ENCODE measurements at places on chromosomes 5 and 9.

GRCh38 chr5:130885691-130886090 lies 279.4 kb downstream of the HINT1 start:
- no peak for DNase-seq

DNA sequence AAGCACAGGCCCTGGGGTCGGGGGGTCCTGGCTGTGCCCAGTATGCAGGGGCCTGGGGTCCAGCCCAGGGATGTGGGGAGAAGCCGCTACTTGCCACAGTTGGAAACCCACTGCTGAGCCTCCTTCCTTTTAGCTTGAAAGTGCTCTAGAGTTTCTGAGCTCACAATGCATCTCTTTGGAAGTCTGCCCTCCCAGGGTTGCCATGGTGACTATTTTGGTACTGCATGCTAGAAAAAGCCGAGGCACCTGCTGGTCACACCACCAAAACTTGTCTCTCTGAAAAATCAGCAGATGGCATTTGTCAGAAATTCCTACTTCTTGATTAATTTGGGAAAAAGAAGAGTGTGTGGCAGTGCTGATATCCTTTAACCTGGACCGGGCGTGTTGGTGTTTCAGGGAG lies 151.8 kb downstream of the SEC61B start:
- no peak for DNase-seq

GRCh38 chr9:88916894-88917293 lies 74.4 kb upstream of the S1PR3 start:
- no peak for DNase-seq

DNA sequence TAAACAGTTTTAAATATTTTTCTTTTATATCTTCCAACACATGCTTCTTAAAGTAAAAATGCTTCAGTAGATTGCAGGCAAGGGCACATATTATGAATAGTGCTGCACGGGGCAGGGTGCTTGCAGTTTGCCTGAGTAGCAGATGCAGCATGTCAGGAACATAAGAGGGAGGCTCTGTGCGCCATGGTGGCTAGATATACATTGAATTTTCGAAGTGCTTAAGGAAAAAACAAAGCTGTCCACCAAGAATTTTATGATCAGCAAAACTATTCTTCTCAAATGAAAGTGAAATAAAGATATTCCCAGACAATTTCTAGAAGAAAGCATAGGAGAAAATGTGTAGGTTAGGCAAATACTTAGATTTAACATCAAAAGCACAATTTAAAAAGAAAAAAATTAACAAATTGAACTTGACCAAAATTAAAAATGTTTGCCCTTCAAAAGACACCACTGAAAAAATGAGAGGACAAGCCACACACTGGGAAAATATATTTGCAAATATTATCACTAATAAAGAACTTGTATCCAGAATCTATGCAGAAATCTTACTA lies 213.2 kb downstream of the NR3C1 start:
- DNase-seq = no peak

GRCh38 chr5:23372177-23372576 lies 135.2 kb upstream of the PRDM9 start:
- DNase-seq = no peak

GRCh38 chr9:129322022-129322621 lies 144.1 kb upstream of the IER5L start:
- no peak for DNase-seq

DNA sequence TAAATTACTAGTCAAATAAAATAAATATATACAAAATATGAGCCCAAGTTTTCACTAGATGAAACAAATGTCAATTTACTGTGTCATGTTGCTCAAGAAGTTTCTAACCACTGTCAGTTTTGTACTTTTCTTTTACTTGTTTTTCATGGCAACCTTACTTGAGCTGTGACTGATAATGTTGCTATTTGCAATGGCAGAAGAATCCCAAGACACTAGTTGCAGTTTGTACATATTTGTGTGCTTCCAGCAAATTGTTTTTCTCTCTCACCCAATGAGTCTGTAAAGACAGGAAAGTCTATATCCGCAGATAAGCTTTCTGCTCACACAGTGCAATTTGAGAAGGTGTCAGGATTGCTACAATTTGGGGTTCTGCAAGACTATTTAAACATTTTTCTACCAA lies 338.6 kb upstream of the PCSK5 start:
- DNase-seq = no peak

DNA sequence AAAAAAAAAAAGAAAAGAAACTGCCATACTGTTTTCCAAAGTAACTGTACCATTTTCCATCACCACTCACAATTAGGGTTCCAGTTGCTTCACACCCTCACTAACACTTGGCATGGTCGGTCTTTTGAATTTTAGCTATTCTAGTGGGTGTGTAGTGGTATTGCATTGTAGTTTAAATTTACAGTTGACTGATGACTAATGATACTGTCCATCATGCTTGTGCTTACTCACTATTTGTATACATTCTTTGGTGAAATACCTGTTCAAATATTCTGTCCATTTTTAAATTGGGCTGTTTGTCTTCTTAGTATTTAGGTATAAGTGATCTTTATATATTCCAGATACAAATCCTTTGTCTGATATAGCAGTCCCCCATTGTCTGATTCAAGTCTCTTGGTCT lies 36.2 kb upstream of the ZNF169 start:
- no peak for DNase-seq
